ENCODE measurements at places on chromosomes 6 and 20.

GRCh38 chr20:4006640-4007039, 8.7 kb downstream of the RNF24 start:
- no peak for DNase-seq

GRCh38 chr6:158633127-158633526, 11.4 kb downstream of the DYNLT1 start:
- DNase-seq, result no peak

- no peak for DNase-seq
Observed at GRCh38 chr6:139156551-139156950, 21.7 kb downstream of the HECA start.

DNA sequence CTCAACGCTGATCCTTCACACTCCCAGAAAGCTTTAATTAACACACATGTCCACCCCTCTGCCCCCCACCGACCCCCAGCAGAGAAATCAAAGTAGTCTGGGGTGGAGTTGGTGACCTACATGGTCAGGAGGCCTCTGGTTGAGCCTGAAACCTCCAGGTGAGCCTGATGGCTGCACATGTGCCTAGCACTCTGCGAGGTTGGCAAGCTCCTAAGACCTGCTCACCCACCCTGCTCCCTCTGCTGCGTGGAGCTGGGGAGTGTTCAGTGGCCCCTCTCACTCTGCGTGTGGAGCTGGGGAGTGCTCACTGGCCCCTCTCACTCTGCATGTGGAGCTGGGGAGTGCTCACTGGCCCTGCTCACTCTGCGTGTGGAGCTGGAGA, 7.9 kb upstream of the YTHDF1 start:
- no peak for DNase-seq

GRCh38 chr6:17336425-17336824, 55.3 kb downstream of the RBM24 start:
- DNase-seq, result no peak

DNA sequence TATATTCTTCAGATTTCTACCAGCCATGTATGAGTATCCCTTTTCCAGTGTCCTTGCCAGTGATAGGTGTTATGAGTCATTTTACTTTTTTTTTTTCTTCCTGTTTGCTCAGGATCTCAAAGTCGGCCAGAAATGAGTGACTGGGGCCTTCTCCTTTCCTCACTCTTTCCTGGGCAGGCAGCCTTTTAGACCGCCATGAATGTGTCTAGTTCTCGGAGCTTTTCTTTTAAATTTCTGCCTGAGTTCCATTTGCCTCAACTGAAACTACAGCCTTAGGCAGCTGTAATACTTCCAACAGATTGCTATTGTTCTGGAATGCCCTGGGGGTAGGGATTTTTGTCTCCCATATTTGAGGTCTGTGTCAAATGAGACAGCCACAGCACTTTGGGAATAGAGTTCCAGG, 83.7 kb downstream of the STXBP5 start:
- DNase-seq, result no peak

GRCh38 chr20:56157530-56158203, 90.9 kb upstream of the MC3R start:
- no peak for DNase-seq
